Small intestine (tissue), 16 donors: ENCODE measurements at places on chromosomes 2 and 18.

DNA sequence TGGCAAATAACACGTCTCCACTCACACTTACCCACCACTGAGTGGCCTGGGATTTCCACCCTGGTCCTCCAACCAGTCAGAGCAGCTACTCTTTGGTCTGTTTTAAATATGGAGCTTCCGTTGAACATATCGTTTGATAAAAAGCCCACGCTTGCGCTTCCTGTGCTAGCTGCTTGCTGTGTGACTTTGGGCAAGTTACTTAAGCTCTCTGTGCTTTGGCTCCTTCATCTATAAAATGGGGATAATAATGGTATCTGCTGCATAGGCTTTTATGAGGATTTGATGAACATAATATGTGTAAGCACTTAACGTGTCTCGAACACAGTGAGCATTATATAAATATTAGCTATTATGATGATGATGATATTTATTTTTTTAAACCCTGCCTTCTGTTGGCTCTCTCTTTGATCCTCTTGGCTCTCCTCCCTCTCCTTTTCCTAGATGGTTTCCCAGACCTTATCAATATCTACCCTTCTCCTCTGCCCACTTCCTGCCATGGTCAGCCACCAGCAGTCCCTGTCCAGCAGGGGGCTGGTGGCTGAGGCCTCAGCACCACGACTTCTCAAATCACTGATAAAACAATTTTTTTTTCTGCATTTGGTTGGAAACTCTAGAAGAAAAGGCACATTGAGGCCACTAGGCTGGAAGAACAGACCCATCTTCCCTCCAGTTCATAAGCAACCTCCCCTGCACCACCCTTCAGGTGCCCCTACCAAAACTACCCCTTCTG is 191.9 kb downstream of the LOXHD1 start:
- no peak overlapping the region for H3K4me3 ChIP-seq
- no peak overlapping the region for H3K27ac ChIP-seq
- DNase-seq, result no peak
- no peaks in the 10 kb centered on the region for H3K36me3 ChIP-seq

- no peak overlapping the region for H3K4me3 ChIP-seq
- H3K27me3 ChIP-seq, result peaks cover 11% of the 10 kb centered on the region
- H3K4me1 ChIP-seq, result no peaks in the 10 kb centered on the region
- H3K36me3 ChIP-seq, result no peaks in the 10 kb centered on the region
- DNase-seq, result peak; percentile 26
These were observed 10.3 kb upstream of the FTCDNL1 start for GRCh38 chr2:199861132-199861774.

DNA sequence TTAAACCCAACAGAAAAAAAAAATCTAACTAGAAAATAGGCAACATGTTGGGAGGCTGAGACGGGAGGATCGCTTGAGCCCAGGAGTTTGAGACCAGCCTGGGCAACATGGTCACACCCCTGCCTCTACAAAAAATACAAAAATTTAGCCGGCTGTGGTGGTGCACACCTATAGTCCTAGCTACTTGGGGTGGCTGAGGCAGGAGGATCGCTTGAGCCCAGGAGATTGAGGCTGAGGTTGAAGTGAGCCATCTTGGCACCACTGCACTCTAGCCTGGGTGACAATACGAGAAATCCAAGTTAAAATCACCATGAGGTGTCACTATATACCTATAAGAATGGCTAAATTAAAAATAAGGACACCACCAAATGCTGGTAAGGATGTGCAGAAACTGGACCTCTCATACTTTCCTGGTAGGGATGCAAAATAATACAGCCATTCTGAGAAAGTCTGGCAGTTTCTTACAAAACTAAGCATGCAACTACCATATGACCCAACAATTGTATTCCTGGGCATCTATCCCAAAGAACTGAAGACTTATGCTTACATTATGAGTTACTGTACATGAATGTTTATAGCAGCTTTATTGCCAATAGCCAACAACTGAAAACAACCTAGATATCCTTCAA is 2.2 kb downstream of the SEPTIN10 start:
- no peak overlapping the region for H3K27ac ChIP-seq
- peaks cover 1% of the 10 kb centered on the region for H3K4me1 ChIP-seq
- no peaks in the 10 kb centered on the region for H3K27me3 ChIP-seq
- H3K4me3 ChIP-seq, result no peak overlapping the region

DNA sequence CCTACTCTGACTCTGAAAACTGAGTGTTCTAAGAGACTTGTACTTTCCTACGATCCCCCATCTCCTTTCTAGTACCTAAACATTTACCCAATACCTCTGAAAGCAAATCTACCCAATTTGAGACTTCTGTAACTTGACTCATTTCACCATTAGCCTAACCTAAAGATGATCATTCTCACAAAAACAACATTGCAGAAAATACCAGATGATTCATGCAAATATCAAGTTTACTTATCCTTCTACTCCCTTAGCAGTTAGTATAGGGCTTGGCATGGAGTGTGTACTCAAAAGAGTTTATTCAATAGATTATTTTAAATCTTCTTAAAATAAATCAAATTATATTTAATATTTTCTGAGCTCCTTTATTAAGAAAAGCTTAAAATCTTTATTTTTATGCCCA is 89.6 kb downstream of the NR4A2 start:
- no peaks in the 10 kb centered on the region for H3K4me1 ChIP-seq
- H3K4me3 ChIP-seq, result no peak overlapping the region
- no peak for DNase-seq
- H3K27me3 ChIP-seq, result no peaks in the 10 kb centered on the region
- no peak overlapping the region for H3K27ac ChIP-seq
- no peaks in the 10 kb centered on the region for H3K36me3 ChIP-seq

DNA sequence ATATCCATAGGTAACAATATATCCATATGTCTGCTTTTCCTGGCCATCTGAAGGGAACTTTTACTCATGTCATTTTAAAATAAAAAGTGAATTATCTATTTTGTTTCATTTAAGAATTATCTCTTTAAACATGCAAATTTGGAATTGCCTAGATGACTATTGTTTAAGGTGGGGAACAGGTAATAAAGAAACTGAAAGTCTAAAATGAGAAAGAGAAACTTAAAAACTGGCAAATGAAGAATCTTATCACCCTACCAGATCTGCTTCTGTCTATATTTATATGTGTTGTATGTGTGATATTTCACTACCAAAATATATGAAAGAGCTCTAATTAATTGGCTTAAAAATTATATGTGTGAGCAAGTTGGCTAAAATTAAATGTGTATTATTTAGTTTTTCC is 243.2 kb upstream of the KCNH7 start:
- no peak overlapping the region for H3K27ac ChIP-seq
- no peak for DNase-seq
- H3K4me3 ChIP-seq, result no peak overlapping the region
- no peaks in the 10 kb centered on the region for H3K4me1 ChIP-seq
- no peaks in the 10 kb centered on the region for H3K36me3 ChIP-seq

DNA sequence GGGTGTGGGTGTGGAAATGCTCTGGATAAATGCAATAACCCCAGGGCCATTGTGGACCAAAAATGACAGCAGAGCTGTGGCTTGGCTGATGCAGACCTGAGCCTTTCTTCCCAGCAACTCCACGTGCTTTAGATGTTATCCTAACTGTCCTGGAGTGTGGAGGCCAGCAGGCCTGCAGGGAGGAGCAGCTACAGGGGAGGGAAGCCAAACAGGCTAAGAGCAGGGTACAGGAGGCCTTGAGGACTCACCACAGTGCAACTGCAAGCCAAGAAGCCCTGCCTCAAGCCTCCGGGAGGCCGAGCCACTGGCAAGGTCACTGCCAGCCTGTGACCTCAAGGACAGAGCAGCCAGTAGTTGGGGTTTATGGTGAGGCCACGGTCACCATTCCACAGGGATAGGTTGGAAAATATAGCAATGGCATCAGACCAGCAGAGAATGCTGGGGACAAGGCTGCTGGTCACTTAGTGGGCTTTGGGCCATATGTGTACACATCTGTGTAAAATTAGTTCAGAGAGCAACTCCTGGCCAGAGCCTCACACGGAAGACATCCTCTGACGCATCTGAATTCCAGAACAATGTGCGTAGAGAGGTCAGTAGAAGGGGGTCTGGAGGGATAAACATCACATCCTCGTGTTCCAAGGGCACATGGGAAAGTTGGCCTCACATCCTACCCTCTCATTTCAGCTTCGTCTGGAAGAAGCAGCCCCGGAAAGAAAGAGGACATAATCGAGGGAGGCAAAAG is 76.2 kb upstream of the UPP2 start:
- H3K27me3 ChIP-seq, result no peaks in the 10 kb centered on the region
- no peaks in the 10 kb centered on the region for H3K36me3 ChIP-seq
- H3K4me1 ChIP-seq, result no peaks in the 10 kb centered on the region
- DNase-seq, result no peak
- no peak overlapping the region for H3K27ac ChIP-seq

GRCh38 chr2:80169811-80170594 is 134.5 kb downstream of the LRRTM1 start:
- no peaks in the 10 kb centered on the region for H3K27me3 ChIP-seq
- H3K27ac ChIP-seq, result no peak overlapping the region

DNA sequence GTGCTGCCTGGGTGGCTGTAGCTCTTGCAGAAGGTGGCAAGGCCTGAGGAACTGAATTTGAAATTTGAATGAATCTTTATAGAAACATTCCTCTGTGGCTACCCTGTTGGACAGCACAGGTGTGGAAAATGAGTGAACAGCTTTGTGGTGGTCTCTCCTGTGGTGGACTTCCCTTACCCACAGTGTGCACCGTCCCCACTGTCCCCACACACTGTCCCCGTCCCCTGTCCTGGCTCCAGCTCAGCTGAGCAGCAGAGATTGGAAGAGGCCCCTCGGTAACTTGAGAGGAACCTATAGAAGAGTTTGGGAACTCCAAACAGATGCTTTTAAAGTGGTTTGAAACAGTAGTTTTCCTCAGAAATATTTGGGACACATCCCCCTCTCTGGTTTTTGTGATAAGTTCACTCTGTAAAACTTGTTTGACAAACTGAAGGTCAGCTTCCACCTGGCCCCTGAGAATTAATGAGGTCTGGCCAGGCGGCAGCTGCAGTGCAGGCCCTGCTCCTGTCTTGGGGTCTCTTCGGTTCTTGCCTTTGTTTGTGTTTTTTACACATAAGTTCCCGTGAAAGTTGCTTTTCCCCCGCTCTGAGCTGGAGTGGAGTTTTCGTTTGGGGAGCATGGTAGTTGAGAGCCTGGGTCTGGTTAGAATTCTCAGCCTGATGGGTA is 63.2 kb downstream of the ASAP2 start:
- DNase-seq, result no peak
- H3K36me3 ChIP-seq, result peaks cover 9% of the 10 kb centered on the region
- H3K4me1 ChIP-seq, result no peaks in the 10 kb centered on the region
- no peak overlapping the region for H3K4me3 ChIP-seq
- no peak overlapping the region for H3K27ac ChIP-seq

GRCh38 chr2:161096336-161096735 is 63.9 kb upstream of the TANK start:
- H3K27ac ChIP-seq, result no peak overlapping the region
- H3K36me3 ChIP-seq, result no peaks in the 10 kb centered on the region
- DNase-seq, result no peak
- H3K4me1 ChIP-seq, result no peaks in the 10 kb centered on the region

DNA sequence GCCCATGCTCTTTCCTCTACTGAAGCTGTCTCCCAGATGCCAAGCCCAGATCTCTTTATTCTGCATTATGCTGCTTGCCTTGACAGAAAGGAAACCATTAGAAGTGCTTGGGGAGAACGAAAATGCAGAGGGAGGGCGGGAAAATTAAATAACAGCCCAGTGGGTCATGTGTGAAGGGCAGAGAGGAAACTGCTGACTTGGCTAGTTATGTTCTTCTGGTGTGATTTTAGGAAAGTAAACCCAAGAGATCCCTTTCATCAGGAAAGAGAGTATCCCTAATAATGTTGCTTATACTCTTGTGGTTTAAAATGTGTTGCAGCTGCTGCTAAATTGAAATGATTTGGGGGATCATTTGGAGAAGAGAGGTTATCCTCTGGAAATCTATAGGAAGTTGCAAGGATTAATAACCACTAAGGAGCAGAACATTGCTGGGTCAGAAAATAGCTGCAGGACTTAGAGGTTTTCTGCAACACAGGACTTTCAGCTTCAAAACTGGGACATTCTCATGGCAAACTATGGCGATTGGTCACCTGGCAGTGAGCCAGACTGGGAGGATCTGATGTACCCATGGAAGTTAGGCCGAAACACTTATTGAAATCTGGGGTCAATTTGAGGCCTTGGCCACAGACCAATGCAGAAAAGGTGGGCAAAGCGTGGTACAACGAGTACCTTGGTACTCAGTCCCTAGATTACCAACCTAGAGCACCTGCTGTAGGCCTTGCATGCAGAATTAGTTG is 172.2 kb downstream of the TMEM247 start:
- DNase-seq, result no peak
- H3K4me1 ChIP-seq, result peaks cover 5% of the 10 kb centered on the region
- no peak overlapping the region for H3K27ac ChIP-seq
- H3K4me3 ChIP-seq, result no peak overlapping the region

GRCh38 chr2:186349508-186349907 is 136.6 kb upstream of the ZC3H15 start:
- no peaks in the 10 kb centered on the region for H3K4me1 ChIP-seq
- DNase-seq, result peak; percentile 11
- H3K36me3 ChIP-seq, result no peaks in the 10 kb centered on the region
- H3K27ac ChIP-seq, result no peak overlapping the region
- no peaks in the 10 kb centered on the region for H3K27me3 ChIP-seq

GRCh38 chr2:60706021-60706420 is 50.0 kb upstream of the PAPOLG start:
- DNase-seq, result no peak
- H3K4me3 ChIP-seq, result no peak overlapping the region
- no peaks in the 10 kb centered on the region for H3K36me3 ChIP-seq
- no peaks in the 10 kb centered on the region for H3K27me3 ChIP-seq

DNA sequence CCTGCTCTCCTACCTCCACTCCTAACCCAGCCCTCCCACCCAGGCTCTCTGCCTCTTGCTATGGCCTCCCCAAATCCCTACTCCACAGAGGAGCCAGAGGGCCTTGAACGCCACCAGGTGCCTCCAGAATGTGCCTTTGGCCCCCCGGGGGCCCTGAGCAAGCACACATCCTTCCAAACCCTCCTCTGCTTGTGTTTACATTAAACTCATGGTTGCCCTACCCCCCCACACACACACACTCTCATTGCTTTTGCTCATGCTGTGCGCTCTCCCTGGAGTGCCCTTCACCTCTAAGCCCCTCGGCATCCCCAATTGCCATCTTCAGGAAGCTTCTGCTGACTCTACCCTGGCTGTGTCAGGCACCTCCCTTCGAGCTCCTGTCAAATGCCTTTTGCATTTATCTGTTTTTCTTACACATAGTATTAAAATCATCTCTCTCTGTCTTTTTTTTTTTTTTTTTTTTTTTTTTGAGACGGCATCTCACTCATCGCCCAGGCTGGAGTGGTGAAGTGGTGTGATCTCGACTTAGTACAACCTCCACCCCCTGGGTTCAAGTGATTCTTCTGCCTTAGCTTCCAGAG is 16.3 kb upstream of the TET3 start:
- H3K36me3 ChIP-seq, result no peaks in the 10 kb centered on the region
- no peak overlapping the region for H3K4me3 ChIP-seq
- H3K4me1 ChIP-seq, result peaks cover 9% of the 10 kb centered on the region
- H3K27me3 ChIP-seq, result no peaks in the 10 kb centered on the region
- DNase-seq, result no peak

GRCh38 chr2:29405707-29406106 is 290.5 kb downstream of the CLIP4 start:
- no peak overlapping the region for H3K27ac ChIP-seq
- no peak for DNase-seq
- peaks cover 5% of the 10 kb centered on the region for H3K4me1 ChIP-seq
- H3K36me3 ChIP-seq, result no peaks in the 10 kb centered on the region
- no peak overlapping the region for H3K4me3 ChIP-seq

GRCh38 chr2:125745514-125745913 is 910.4 kb upstream of the GYPC start:
- no peak overlapping the region for H3K27ac ChIP-seq
- no peaks in the 10 kb centered on the region for H3K27me3 ChIP-seq
- peak; percentile 37 for DNase-seq
